ENCODE measurements at places on chromosomes 5 and 9.

DNA sequence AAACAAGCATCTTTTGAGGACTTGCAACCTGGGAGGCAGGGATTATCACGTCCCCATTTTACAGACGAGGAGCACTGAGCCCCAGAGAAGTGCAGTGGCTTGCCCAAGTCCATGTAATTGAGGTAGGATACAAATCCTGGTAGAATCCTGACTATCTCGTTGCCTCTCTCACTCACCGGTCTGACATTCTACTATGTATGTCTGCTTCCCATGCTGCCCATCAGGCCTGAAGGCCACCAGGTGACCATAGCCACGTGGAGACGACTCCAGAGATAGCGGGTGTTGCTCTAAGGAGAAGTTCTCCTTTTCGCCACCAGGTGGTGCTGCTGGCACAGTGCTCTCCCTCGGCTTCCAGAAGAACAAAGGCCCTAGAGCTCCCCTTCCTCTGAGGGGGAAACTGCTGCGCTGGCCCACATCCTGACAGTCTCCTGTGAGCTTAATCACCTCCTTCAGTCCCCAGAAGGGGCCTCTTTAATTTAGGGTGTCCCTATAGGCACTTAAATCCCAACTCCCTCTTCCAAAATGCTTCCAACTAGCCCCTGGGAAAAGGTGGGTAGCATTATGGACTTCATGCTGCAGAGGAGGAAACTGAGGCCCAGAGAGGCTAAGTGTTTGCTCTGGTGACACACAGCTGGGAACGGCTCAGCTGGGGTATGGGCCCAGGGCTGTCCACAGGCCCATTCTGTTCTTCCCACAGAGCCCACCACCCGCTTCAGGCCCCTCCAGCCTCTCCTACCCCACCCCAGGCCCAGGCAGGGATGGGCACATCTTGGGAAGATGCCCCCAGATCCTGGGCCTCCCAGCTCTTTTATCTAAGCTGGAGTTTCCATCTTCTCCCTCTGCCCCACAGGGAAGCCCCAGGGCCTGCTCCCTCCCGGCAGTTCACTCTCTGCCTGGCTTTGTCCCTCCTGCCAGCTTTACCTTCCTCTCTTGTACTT, 6.4 kb downstream of the SLC34A1 start:
- DNase-seq, result peak; percentile 82

DNA sequence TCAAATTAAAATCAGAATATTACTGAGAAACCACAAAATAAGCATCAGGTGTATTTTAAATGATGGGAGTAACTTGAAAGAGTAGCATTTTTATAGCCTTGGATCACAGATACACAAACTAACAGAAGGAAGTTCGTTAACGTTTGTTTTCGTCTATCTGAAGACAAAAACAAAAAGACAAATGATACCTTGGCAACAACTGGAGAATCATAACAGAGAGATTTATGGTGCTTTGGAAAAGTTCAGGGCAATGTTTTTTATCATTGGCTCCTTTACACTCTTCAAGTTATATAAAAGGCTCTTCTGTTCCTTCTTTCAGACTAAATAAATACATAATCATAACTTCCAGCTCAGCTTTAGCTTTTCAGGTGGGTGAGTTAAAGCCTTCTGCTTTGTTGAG, 128.1 kb upstream of the VLDLR start:
- DNase-seq, result no peak

GRCh38 chr5:40828021-40828631, 6.9 kb downstream of the RPL37 start:
- no peak for DNase-seq

GRCh38 chr5:113029614-113030013, 53.0 kb downstream of the DCP2 start:
- no peak for DNase-seq

GRCh38 chr9:36306471-36307306, 48.4 kb upstream of the GNE start:
- no peak for DNase-seq
